D341Med (cell line): ENCODE measurements at places on chromosomes 2 and 18.

- DNase-seq = no peak
Measured at GRCh38 chr2:184524551-184525382, 73.6 kb upstream of the ZNF804A start.

- peak; percentile 41 for DNase-seq
Measured at GRCh38 chr2:215949991-215950404, 63.4 kb downstream of the MREG start.

DNA sequence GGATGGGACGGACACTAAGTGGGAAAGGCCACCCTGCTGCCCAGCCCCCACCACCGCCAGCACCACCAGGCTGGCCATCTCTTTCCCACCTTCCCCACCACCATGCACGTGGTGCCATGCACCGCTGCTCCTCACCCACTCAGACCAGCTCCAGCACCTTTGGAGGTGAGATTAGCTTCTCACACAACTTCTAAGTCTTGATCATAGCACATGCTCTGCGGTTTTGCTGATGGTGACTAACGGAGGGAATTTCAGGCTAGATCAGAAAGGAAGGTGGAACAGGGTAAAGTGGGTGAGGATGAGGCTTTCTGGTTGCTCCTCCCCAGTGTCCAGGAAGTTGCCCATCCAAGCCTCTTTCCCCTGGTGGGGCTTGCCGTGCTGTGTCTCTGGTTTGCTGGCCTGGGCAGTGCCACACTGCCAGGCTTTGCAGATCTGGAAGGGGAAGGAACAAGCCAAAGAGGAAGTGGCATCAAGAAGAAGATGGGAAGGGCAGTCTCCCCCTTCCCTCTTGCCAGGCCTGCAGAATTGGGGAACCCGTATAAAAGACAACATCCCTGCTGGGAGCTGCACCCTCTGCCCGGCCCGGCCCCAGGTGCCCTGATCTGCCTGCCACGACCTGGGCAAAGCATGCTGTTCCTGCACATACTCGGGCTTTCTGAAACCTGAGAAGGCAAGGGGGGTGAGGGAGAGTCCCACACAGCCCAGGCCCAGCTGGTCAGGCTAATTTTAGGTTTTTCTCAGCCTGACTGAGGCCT, 44.3 kb upstream of the CAB39 start:
- no peak for DNase-seq

- peak; percentile 55 for DNase-seq
Measured at GRCh38 chr2:25664183-25664964, 9.0 kb downstream of the DTNB start.

DNA sequence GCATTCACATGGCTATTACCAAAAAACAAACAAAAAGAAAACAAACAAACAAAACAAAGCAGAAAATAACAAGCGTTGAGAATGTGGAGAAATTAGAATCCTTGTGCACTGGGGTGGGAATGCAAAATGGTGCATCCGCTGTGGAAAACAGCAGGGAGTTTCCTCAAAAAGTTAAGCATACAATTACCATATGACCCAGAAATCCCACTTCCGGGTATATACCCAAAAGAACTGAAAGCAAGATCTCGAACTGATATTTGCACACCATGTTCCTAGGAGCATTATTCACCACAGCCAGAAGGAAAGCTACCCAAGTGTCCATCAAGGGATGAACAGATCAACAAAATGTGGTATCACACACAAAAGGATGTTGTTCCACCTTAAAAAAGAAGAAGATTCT, 17.9 kb upstream of the TEX51 start:
- DNase-seq = no peak

- no peak for DNase-seq
Measured at GRCh38 chr2:162210385-162210784, 32.9 kb downstream of the FAP start.

GRCh38 chr2:100418406-100418962, 1.0 kb upstream of the CHST10 start:
- DNase-seq = no peak

- no peak for DNase-seq
Measured at GRCh38 chr2:45171136-45171501, 161.9 kb upstream of the SIX2 start.

GRCh38 chr2:28593160-28593755, 97.4 kb downstream of the PLB1 start:
- no peak for DNase-seq

GRCh38 chr2:136104977-136105376, 13.0 kb downstream of the CXCR4 start:
- DNase-seq = no peak

- DNase-seq = no peak
Measured at GRCh38 chr2:200226451-200227426, 79.8 kb upstream of the SPATS2L start.

GRCh38 chr2:186757009-186757408, 63.1 kb downstream of the FAM171B start:
- DNase-seq = no peak

- DNase-seq = no peak
Measured at GRCh38 chr2:189500456-189501160, 59.3 kb downstream of the WDR75 start.

DNA sequence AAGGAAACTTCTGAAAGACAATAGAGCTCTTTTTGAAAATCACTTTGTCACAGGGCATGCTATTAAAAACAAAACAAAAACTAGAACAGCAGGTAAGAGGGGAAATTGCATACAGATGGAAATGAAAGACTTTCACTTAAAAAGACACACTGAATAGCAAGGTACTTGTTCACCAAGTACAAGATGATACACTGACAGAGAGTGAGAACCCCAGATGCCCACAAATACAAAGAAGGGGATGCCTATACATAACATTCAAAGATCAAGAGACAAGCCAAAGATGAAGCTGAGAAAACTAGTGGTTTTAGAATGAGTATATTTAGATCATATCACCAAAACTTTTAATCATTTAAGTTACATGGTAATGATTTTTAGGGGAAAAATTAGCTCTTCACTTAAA, 60.7 kb downstream of the ASXL2 start:
- DNase-seq = no peak

DNA sequence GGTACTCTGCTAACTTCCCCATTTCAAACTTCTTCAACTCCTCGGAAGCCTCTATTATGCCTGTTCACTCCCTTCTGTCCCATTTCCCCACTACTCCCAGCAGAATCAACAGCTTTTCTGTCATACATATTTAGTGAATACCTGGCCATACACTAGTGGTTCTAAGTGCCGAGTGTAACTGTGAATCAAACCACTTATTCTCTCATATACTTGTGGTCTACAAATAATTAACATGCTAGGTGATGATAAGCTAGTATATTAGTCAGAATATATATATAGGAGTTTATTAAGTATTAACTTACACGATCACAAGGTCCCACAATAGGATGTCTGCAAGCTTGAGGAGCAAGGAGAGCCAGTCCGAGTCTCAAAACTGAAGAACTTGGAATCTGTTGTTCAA, 150.7 kb downstream of the CCDC102B start:
- DNase-seq = no peak

DNA sequence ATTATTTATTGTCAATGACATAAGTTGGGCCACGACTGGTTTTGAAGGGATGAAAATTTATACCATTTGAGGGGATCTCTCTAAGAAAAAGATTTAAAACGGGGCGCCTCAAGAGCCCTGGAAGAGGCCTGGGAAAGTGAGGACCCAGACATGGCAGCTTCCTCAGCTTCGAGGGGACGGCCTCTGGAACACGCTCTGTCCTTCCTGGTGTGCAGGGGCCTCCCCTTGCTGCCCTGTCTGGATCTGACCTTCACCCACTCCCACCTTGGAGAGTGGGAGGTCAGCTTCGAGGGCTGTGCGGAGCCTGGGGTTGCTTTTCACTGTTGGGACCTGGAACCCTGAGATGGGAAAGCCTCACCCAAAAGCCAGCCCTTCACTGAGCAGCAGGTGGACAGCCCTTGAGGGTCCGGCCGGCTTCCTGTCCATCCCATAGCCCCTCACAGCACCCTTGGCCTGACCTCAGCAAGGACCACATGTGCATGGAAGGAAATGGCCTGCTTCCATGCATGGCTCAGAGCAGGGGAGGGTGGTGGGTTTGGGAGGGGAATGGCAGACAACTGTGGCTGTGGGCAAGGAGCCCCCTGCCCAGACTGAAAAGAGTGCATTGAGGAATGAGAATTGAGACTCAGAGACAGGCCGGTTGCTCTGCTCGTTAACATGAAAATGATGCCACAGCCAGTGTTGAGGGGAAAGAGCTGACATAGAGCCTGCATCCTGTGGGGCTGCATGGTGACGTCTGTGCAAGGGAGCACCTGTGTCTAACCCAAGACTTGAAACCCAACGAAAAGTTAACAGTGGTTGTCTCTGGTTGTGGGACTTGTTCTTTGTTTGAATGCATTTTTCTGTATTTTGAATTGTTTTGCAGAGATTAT, 16.3 kb downstream of the FBLN7 start:
- DNase-seq = no peak

- DNase-seq = no peak
Measured at GRCh38 chr18:474416-474815, 26.1 kb downstream of the COLEC12 start.

GRCh38 chr2:1864981-1865421, 120.7 kb upstream of the PXDN start:
- DNase-seq = no peak

DNA sequence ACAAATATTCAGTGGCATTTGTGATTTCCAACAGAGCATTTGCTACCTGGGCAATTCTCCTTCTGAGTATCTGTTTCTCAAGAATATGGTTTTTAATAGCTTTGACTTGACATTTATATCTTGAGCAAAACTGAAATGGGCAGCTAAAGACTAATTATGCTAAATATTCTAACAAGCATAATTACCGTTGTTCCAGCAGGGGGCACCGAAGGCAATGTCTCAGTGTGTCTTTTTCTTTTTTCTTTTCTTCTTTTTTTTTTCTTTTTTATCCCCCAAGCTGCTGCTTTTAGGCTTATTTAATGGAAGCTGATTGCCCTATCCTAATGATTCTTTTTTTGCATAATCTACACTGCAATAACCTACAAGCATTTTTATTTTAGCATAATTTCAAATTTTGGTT, 138.9 kb upstream of the NABP1 start:
- DNase-seq = peak; percentile 54

DNA sequence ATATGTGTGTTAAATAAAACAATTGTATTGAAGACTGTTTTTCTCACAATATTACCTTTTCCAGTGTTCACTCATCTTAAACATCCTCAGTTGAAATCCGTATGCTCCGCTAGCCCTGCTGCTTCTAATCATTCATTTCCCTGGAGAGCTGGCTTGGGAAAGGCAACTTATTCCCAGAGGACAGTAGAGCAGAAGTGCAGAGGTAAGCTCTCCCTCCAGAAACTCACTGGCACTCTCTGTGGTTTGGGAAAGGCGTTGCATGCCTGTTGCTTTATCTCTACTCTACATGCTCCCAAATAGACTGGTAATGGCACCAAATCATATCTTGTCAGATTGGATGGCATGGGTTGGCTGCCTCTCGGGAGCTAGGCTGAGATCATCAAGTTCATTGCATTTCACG, 117.1 kb upstream of the BOD1L2 start:
- peak; percentile 87 for DNase-seq

- no peak for DNase-seq
Measured at GRCh38 chr18:80106482-80107051, 2.5 kb upstream of the ADNP2 start.

GRCh38 chr2:207483477-207483876, 46.3 kb upstream of the CREB1 start:
- DNase-seq = no peak

DNA sequence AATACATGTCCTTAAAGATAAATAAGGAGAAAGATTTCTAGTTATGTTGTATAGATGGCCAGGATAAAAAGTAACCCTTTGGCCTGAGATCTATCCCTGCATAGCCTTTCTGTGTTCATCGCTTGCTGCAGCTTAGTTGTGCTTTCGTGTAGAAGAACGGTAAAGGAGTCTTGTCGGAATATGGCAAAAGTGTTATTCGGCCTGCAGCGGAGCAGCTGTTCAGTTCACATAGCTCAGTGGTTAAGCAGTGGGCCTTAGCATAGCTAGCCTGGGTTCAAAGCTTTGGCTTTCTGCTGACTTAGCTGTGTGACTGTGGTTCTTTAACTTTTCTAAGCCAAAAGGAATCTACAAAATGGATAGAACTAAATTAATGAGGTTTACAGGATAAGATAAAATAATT, 55.4 kb downstream of the MALT1 start:
- no peak for DNase-seq

GRCh38 chr2:162579986-162580385, 236.1 kb downstream of the GCA start:
- DNase-seq = no peak

- DNase-seq = no peak
Measured at GRCh38 chr18:25786758-25787157, 303.7 kb downstream of the SS18 start.

DNA sequence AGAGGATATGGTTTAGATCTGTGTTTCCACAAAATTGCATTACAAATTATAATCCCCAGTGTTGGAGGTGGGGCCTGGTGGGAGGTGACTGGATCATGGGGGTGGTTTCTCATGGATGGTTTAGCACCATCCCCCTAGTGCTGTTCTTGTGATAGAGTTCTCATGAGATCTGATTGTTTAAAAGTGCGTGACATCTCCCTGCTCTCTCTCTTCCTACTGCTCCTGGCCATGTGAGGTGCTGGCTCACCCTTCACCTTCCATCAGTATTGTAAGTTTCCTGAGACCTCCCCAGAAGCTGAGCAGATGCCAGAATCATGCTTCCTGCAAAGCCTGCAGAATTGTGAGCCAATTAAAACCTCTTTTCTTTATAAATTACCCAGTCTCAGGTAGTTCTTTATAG, 33.1 kb downstream of the LHCGR start:
- DNase-seq = no peak

DNA sequence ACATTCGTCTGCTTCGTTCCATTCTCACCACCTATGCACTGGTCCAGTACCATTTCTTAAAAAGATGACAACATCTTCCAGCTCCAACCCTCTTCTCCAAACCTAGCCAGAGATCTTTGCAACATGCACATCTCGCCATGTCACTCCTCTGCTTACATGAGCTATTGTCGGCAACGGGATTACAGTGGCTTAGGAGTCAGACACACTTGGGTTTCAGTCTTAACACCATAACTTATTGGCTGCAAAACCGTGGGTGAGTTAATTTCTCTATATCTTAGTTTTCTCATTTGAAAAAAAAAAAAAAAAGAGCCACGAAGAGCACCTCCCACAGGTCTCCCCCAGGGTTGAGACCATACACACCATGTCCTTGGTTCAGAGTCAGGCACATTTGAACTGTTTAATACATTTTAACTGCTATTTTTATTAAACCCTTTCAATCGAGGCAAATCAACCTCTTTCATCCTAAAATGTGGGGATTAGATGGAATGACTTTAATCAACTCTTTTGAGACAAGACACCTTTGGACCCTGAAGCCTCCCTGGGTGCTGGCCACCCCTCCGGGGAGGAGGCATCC, 889 bp downstream of the ANKRD29 start:
- DNase-seq = no peak

DNA sequence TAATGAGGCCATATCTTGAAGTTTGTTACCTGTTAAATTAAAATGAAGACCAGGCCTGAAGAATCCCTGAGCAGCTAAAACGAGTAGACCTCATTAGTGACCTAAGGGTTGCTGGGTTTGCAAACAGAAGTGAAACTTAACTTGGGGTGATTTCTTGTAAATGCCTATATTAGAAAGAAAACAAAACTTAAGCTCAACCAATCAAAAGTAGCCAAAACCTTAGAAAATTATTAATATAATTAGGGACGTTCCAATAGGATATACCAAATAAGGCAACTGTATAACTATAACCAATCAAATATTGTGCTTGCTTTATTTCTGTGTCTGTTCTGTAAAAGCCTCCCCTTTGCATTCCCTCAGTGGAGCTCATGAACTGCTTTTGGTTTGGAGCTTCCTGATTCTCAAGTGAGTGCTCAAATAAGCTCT, 137.9 kb upstream of the VRK2 start:
- no peak for DNase-seq

- DNase-seq = peak; percentile 3
Measured at GRCh38 chr2:132252894-132253264, 91.1 kb upstream of the ANKRD30BL start.

GRCh38 chr2:100934504-100935371, 67.4 kb upstream of the RPL31 start:
- DNase-seq = no peak
